ENCODE measurements at places on chromosomes 6 and 20. TPM values are rescaled to one million over a fixed set of nuclear protein-coding genes. Genes with fewer than 3 reads are reported as not detected.

- DNase-seq: peak; percentile 46
These were observed 11.9 kb downstream of the CCDC167 start for GRCh38 chr6:37487591-37488380.

NR2E1 gene
- total RNA-seq: not detected

PCSK2 gene
- total RNA-seq: 2.0 TPM

DNA sequence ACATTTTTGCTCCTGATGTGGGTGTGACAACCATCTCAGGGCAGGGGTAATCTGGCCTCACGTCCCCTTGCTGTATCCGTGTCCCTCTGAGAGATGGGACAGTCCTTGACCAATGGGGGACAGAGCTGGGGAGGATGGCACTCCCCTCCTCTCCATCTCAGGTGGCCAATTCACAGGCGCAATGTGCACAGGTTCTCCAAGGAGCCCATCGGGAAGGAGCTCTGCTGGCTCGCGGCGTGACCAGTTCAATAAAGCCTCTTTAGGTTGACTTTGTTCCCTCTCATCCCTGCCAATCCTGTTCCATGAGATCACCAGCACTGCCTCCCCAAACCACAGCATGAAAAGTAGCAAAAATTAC lies 196.3 kb upstream of the SLC24A3 start:
- no peak for DNase-seq

GRCh38 chr6:127053032-127053874 lies 65.2 kb upstream of the RSPO3 start:
- DNase-seq: no peak

CAP2 gene
- 57.6 TPM for total RNA-seq

DNA sequence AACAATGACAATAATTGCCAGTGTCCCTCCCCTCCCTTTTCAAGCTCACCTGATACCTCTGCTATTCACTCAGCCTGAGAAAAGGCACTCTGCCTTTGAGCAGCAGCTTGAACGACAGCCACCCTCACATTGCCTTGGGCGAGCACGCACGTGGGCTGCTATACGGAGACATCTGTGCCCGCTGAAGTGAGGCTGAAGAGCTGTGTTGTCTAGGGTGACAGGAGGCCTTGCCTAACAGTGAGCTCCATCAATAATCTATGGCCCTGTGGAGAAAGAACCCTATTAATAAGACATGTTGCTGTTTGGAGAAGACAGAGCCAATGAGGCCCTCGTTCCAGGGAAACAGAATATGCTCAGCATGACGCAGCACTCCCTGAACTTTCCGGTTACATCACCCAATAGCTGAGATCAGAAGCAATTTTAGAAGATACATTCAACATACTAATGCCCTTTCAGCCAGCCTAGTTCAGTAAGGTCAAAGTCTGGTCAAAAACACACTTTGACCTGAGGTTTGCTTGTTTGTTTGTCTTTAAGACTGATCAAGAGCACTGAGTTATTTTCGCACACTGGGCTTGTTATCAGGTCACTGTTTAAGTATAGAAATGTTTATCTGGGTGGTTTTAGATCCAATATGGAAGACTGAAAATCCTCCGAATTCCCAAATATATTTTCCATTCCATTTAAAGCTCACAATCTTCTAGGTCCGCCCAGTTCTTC lies 30.6 kb downstream of the RBM24 start:
- DNase-seq: no peak

GRCh38 chr6:30676660-30677285 lies 4.0 kb upstream of the DHX16 start:
- DNase-seq: no peak

TFAP2D gene
- not detected for total RNA-seq

DNA sequence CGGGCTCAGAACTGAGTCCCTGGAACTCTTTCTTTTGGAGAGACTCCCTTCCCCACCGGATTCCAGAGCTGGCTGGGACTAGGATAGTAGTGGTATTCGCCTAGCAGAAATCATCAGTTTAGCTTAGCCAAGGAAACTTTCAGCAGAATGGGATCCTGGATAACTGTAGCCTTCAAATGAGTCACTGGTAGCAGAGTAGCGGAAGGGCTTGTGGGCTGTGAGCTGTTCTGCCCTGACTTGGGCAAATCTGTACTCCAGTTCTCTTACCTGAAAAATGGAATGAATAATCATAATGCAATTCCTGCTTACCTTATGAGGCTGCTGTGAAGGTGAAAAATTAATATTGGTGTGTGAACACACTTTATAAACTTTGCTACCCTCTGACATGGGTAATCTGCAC lies 244.3 kb upstream of the CHD6 start:
- DNase-seq: no peak

DNA sequence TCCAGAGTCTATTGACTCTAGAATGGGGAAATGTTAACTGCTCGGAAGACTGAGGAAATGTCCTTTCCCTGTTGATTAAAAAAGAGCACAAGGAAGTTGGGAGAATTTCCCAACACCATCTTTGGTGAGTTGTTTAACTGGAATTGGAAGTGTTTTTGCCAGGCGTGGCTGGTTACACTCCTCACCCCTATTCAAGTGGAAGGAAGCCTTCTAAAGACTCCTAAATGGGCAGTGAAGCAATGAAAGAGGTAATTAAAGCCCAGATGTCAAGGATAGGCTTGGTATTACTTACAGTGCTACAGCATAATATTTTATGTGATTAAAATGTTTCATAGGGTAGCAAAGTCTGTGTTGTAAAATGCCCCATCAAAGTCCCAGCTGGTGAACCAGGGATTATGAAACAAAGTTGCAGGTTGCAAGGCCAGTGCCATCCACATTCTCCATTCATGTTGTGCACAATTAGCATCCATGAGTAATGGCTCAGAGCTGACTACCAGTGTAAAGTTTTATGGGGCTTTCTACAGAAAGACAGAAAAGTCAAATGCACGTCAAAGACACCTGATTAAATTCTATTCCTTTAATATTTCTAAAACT lies 52.6 kb downstream of the BTBD3 start:
- no peak for DNase-seq
